A549 (cell line): ENCODE measurements at places on chromosomes 3 and 15.
A peak's percentile ranks its signal among the peaks of the same experiment; 100 is the strongest.

DNA sequence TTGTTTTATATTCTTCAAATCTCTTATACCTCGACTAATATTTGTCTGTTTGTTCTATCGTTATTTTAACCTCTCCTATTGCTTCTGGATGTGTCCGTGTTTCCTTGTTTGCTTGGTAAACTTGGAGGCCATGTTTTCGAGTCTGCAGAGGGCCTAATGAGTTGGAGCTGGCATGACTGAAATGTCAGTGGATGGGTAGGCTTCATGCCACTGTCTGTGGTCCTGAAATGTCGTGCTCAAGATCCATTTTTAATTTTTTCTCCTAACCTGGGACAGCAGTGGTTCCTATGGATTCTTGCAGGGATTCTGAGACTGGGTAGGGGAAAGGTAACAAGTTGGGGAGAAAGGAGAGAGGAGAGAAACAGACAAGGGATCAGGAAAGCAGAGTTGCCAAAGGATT lies 18.8 kb upstream of the GASK1A start:
- no peak for DNase-seq

DNA sequence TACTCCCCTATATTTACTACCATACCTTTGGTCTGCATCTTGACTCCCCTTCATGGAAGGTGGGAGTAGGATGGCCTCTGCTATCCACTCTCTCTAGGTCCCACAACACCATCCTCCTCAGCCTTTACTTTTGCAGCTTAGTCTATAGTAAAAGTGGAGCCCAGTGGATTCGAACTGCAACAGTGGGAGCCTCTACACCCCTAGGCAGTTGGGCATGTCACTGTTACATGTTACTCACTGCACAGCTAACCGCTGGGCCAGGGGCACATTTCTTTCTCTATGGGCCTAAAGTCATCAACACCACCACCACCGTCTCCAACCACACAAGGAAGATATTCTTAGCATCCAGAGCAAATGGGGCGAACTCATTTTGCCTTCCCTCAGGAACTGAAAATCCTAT lies 62.9 kb downstream of the KLF13 start:
- DNase-seq, result no peak

- no peak for DNase-seq
Measured at GRCh38 chr3:141323936-141324704, 44.2 kb upstream of the ZBTB38 start.

GRCh38 chr3:114626751-114627150 lies 332.9 kb downstream of the TIGIT start:
- DNase-seq, result no peak

DNA sequence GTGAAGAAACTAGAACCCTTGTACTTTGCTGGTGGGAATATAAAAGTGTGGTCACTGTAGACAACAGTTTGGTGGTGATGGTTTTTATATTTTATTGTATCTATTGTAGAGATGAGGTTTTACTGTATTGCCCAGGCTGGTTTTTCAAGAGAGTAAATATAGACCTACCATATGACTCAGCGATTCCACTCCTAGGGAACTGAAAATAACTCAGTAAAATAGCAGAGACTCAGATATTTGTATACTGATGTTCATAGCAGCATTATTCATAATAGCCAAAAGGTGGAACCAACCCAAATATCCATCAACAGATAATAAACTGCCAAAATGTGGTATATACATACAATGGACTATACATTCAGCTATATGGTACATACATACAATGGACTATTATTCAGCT lies 68.8 kb upstream of the IL12A start:
- peak; percentile 11 for DNase-seq

DNA sequence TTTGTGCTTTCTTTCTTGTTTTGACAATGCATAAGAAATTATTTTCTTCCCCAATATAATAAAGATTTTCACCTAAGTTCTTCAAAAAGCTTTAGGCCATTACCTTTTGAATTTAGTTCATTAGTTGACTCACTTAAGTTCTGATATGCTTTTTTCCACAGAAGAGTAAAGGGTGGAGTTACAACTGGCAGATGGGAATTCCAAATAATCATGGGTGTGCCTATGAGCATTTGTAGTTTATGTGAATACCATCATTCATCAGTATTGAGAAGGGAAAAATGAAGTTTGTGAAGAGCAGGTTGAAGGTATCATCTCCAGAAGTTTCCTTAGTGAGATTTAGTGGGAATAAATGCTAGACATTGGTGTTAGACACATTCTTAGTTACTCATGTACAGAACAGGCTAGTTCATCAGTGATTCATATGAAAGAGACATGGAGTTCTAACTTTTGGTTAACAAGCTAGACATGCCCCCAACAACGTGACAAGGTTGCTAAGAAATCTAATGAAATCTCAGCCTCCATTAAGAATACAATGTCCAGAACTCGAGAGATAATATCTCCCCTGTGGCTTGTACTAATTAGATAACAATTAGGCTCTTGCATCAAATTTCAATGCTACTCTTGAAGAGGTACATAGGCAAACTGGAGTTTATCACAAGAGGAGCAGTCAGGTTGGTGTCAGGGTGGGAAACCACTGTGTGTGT lies 16.9 kb upstream of the ALCAM start:
- no peak for DNase-seq

GRCh38 chr3:58608648-58609047 lies 31.5 kb upstream of the FAM107A start:
- no peak for DNase-seq

DNA sequence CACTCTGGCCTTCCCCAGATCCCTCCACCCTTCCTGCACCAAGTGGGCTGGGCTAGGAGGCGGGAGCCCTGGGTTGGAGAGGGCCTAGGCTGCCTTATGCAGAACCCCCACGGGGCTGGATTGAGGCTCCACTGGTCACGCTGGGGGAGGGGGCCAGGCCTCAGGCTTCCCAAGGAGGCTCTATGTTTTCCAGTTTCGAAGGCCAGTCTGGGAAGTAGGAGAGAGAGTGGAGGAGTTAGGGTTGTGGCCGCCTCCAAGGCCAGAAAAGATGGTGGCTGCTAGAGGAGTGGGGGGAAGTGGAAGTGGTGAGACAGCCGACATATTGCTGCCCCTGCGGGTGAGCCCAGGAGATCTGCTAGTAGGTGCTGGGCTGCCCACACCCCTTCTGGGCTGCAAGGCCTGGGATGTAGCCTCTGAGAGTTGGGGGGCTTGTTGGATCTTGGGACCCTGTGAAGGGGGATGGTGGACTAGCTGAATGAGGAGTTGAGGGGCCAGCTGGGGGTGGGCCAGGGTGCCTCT lies 1.2 kb downstream of the GNAI2 start:
- DNase-seq, result no peak

DNA sequence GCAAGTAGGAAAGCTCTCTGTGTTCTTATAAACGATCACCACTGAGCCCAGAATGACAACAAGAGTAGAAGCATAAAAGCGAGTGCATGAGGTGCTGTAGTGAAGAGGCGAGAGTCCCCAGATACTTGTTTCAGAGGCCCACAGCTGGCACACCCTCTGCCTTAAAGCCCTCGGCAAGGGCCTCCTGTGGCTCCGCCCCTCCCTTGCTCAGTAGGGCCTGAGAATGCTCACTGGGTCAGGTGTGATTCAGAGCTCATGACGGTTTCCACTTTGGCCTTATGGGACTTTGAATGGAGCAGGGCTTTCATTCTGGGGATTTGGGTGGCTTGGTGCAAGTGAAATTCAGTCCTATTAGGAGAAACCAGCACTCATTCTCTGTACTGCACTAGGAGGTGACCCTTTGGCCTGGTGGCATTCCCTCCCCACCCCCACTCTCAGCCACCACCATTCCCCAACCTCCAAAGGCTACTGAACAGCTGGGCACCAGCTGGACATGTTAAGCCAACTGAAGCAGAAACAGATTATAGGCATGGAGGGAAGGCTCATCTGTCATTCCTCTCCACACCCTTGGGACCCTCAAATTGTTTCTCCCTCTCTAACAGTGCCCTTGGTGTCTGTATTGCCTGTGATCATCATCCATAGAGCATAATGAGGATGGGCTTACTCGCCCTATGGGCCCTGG lies 109.6 kb upstream of the CTDSPL start:
- no peak for DNase-seq

DNA sequence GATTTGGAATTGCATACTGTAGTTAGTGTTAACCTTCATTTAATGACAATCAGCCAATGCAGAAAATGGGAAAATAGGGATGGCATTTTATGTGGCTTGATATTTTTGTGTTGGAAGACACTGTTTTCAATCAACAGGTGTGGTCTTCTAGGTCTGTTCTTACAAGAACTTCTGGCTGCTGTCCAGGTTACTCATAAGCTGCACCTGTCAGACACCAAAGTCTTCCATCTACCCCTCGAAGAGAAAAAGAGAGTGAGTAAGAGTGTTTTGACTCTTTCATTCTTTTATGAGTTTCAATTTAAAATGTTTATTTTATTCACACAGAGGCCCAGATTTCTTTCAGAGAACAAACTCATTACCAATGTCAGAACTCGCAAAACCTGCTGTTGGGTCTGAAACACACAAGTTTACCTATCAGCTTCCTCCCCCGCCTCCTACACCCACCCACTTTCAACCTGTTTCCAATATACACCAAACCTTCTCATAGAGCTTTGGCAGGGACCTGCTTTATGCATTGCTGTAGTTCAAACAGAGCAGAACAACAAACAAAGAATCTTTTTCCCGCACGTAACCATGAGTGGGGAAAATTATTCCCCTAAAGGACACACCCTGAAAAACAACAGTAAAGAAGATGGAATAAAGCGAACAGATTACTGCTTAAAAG lies 767.7 kb upstream of the ALCAM start:
- no peak for DNase-seq

GRCh38 chr15:99409097-99409473 lies 156.7 kb upstream of the MEF2A start:
- peak; percentile 76 for DNase-seq

DNA sequence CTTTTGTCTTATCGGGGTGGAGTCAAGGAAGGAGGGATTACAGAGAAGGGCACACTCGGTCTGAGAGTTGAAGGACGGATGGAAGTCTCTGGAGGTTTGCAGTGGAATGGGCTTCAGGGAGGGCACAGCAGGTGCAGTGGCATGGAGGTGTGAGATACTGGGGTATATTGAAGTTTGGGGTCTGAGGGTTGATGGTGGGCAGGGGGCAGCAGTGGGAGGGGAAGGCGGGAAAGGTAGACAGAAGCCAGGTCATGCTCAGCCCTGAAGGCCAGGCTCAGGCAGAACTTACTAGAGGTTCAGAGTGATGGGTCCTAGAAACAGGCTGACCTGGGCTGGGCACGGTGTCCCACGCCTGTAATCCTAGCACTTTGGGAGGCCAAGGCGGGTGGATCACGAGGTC lies 52.7 kb downstream of the HRH1 start:
- DNase-seq, result no peak

GRCh38 chr15:29276366-29276765 lies 6.7 kb upstream of the NSMCE3 start:
- no peak for DNase-seq

GRCh38 chr3:162641317-162641716 lies 1144.7 kb downstream of the OTOL1 start:
- DNase-seq, result no peak

GRCh38 chr3:107760144-107760543 lies 237.4 kb downstream of the BBX start:
- DNase-seq, result no peak

- DNase-seq, result no peak
Measured at GRCh38 chr15:99966815-99967214, 233.6 kb upstream of the LYSMD4 start.

GRCh38 chr15:72515591-72516389 lies 41.7 kb downstream of the ARIH1 start:
- DNase-seq, result no peak
